ENCODE measurements at places on chromosomes 2 and 18.
A peak's percentile ranks its signal among the peaks of the same experiment; 100 is the strongest.

DNA sequence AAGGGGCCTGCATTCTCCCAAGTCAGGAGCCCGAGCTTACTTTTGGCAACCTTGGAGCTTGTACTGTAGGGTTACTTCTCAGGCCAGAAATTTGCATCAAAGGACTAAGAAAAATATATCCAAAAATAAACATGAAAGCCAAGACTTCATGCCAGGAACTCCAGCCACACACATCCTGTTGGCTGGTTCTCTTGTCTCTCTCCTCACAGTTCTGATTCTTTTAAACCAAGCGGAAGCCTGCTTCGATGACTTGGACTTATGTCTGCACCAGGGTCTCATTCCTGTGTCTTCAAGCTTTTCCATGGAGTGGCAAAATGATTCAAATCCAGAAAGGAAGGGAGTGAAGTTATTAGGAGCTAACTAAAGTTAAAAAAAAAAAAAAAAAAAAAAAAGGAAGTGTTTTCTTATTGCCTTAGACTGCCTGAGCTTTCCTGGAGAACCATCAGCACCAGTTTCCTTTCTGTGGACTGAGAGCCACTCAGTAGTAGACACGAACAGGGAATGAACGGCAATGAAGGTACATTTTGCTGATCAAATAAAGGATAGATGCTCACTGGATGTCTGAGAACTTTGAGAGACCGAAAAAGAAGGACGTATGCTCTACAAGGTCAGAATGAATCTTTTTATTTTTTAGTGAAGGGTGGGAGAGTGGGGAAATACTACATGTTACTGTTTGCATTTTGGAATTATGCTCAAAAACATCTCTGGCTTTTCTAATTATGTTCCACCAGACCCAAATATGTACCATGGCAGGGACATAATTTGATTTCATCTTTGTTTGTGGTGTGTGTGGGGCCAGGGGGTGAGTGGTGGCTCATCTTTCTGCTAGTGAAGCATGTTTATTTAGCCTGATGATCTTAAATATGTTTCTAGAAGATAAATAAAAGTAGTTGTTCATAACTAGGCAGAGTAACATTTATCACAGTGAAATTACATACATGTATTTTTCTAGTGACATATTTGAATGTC lies 86.0 kb downstream of the RAPGEF4 start:
- no peak for DNase-seq

- DNase-seq, result no peak
These were observed 192.8 kb upstream of the ZNF521 start for GRCh38 chr18:25544546-25545287.

- no peak for DNase-seq
These were observed 76.6 kb downstream of the BAZ2B start for GRCh38 chr2:159539701-159540100.

- DNase-seq, result no peak
These were observed 4.6 kb downstream of the LOXHD1 start for GRCh38 chr18:46652372-46652771.

DNA sequence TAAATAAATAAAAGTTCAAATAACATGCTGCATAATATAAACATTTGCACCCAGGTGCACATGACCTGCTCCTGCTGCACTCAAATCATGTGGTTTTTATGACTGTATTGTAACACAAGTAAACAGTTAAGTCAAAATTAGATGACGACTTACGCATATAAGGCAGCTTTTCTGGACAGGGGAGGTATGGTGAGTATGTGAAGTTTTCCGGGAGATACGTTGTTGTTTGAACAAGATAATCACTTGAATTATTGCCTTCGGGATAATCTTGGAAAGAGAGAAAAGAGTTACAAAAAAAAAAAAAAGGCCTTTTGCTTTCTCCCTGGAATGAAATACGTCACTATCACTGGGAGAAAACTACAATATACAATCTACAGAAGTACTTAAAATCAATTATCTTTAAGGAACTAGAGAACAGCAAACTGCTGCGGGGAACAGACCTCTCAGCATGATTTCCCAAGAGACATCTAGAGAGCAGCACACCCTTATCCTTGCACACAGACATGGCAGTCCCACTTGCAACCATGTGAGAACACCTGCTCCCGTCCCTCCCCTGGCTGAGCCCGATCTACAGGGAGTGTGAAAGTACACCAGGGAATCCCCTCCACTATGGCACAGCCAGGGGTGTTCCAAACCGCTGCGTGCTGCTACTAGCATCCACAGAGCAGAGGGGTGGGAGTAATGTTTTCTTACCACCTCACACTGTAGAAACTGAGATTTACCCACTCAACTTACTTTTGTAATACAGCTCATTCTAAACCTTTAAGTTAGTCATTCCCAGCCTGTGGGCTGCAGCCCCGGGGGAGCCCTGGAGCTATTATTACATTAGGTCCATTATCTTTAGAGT lies 26.3 kb downstream of the B4GALT6 start:
- peak; percentile 23 for DNase-seq

- no peak for DNase-seq
These were observed 799 bp downstream of the CEP68 start for GRCh38 chr2:65057054-65057375.

DNA sequence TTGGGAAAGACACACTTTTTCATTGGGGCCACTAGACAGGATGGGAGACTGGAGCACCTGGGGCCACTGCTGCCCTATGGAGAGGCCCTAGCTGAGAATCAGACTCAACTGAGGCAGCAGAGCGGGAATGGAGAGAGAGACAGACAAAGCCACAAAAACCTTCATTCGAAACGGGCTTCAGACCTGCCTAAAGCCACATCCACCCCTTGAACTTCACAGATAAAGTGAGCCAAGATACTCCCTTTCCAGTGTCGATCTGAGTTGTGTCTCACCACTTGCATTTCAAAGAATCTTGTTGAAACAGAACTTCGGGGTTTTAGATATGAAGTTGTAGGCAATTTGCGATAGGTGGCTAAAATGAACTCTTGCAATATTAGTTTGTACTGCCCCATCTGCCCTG lies 11.3 kb upstream of the LDLRAD4 start:
- no peak for DNase-seq

DNA sequence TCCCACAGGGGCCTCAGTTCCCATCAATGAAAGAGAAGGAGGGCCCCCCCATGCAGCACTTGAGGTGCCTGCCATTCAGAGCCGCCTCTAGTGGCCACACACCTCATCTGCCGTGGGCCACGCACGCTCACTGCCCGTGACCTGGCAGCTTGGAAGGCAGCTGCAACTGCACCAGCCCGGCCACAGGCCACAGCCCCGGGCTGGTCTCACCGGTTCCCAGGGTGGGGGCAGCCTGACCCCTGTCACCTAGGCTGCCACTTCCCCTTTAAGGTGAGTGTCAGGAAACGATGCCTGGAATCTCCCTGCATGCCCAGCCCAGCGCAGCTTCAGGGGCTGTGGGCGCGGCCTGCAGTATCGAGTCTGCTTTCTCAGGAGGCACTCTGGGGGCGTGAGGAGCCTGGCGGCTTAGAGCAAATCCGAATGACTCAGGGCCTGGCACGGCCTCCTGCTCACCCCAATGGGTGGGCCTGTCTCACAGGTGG lies 2.6 kb downstream of the MAB21L4 start:
- no peak for DNase-seq

- DNase-seq, result no peak
These were observed 208.0 kb upstream of the FBXO11 start for GRCh38 chr2:48114256-48114655.

DNA sequence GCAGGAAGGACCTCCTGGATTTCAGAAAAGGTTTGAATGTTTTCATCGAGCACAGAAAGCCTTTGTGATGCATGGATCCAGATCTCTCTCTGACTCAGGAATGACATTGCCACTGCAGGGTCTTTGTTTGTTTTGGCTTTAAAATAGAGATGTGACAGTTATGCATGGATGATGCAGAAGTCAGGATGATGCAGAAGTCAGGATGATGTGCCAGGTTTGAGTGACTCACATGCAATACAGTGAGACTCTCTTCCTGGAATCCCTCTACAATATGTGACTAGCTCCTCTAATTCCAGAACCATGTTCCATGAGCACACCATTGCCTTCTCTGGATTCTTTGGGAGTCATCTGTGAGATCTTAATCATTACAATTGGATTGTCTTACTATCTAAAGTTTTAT lies 177.9 kb upstream of the RAB6C start:
- DNase-seq, result no peak

- DNase-seq, result no peak
These were observed 103.5 kb downstream of the DNER start for GRCh38 chr2:229610872-229611271.

GRCh38 chr2:236015171-236015570 lies 153.0 kb downstream of the GBX2 start:
- no peak for DNase-seq

GRCh38 chr18:69002233-69002632 lies 204.4 kb downstream of the CCDC102B start:
- DNase-seq, result no peak

- no peak for DNase-seq
These were observed 396.0 kb upstream of the RGPD4 start for GRCh38 chr2:107430596-107431266.

DNA sequence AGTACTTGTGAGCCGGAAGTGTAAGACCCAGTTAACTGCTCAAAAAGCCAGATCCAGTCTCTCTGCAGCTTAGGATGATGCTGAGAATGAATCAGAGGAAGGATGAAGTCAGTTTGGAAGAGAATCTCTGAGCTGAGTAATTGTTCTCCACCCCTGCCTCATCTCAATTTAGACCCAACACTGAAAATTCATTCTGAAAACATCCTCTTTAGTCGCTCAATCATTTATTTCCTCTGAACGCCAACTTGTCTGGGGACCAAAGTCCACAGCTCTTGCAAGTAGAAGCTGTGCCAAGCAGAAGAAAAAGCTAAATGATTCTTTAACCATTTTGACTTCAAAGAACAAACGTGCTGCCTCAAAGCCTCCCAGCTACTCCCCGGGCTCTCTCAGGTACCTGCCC lies 177.1 kb upstream of the KLHL29 start:
- no peak for DNase-seq

DNA sequence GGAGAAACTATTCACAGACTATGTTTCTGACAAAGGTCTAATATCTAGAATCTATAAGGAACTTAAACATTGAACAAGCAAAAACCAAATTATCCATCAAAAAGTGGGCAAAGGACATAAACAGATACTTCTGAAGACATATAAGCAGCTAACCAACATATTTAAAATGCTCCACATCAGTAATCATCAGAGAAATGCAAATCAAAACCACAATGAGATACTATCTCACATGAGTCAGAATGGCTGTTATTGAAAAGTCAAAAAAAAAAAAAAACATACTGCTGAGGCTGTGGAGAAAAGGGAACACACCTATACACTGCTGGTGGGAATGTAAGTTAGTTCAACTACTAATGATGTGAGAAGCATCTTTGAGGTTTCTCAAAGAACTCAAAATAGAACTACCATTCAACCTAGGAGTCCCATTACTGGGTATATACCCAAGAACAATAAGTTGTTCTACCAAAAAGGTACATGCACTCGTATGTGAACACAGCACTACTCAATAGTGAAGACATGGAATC lies 220.4 kb upstream of the TFPI start:
- no peak for DNase-seq

- no peak for DNase-seq
These were observed 41.3 kb upstream of the SNED1 start for GRCh38 chr2:240956935-240957655.

DNA sequence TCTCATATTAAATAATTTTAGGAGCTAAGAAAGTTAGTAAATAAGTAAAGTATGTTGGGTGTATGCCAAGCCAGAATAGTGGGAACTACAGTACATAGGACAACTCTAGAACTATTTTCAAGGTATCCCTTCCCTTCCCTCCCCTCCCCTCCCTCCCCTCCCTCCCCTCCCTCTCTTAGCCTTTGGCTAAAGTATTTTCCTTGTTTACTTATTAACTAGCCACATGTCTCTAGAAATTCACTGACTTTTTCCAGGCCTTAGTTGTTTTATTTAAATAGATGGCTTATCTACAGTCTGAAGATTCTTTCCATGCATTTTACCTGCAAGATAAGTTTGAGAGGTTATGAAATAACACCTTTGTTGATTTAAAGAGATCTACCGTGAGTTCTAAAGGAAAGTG lies 402.1 kb downstream of the PARD3B start:
- no peak for DNase-seq

DNA sequence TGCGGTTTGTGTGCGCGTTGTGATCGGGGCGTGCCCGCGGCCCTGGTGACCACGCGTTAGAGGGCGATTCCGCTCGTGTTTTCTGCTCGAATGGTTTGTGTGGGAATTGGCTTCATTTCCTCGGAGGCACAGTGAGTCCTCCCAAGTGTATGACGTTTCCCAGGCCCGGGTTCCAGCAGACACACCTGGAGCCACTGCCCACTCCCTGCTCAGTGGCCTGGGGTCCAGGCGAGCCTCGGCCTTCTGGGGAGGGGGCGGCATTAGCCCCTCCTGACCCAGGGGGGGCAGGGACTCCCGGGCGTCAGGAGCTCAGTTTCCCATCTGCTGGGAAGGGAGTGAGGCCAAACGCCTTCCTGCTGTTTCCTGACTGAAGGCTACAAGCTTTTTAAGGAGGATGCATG lies 92.1 kb downstream of the NFATC1 start:
- DNase-seq, result no peak

DNA sequence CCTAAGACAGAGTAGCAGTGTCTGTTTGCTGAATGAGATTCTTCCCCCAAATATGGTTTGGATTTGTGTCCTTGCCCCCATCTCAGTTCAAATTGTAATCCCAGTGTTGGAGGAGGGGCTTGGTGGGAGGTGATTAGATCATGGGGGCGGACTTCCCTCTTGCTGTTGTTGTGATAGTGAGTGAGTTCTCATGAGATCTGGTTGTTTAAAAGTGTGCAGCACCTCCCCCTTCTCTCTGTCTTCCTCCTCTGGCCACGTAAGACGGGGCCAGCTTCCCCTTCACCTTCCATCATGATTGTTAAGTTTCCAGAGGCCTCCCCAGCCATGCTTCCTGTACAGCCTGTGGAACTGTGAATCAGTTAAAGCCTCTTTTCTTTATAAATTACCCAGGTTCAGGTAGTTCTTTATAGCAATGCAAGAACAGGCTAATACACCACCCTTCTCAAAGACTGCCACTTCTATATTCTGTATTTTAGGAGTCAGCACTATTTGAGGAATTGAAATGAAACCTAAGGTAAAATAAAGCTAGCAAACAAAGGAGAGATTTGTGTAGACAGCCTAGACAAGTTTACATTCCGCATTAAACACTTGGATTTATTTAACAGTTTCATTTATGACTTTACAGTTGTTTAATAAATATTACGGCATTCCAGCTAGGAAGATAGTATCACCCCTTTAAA lies 21.6 kb downstream of the FBXO36 start:
- DNase-seq, result no peak

GRCh38 chr18:41681138-41681880 lies 273.7 kb upstream of the PIK3C3 start:
- DNase-seq, result no peak

GRCh38 chr2:138632066-138632620 lies 130.6 kb downstream of the SPOPL start:
- DNase-seq, result no peak

DNA sequence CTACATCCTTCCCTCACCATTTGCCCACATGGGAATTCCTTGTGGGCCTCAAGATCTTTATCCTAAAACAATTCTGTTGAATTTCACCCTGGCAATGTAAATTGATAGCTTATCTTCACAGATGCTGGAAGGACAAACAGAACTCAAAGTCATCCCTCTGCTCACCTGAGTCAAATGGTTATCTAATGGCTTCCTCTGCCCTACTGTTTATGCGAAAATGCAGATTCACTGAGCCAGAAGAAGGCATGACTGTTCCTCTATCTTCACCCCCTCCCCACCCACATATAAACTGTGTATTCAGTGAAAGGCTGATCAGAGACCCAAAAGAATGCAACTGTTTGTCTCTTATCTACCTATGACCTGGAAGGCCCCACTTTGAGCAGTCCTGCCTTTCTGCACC lies 43.9 kb upstream of the VWA3B start:
- DNase-seq, result no peak

All from stimulated activated CD4-positive, alpha-beta T cell treated with anti-CD3 and anti-CD28 coated beads, TNF-alpha, amount 100 ng/mL, for 48 hours (primary cell).